ENCODE measurements at places on chromosomes 4 and X. TPM values are rescaled to one million over a fixed set of nuclear protein-coding genes. Genes with fewer than 3 reads are reported as not detected.
A peak's percentile ranks its signal among the peaks of the same experiment; 100 is the strongest.

TENM3 gene
- total RNA-seq = 11.6 TPM

CCSER1 gene
- total RNA-seq = 2.5 TPM

COX7B2 gene
- total RNA-seq = not detected

NR0B1 gene
- not detected for total RNA-seq

TMPRSS11B gene
- not detected for total RNA-seq

MTMR1 gene
- 48.6 TPM for total RNA-seq

RTL5 gene
- total RNA-seq = 1.5 TPM

GRCh38 chr4:122827258-122827878, 737 bp downstream of the FGF2 start:
- H3K4me1 ChIP-seq = no peaks in the 10 kb centered on the region
- H3K27ac ChIP-seq = peak overlapping the region; percentile 62
- H3K4me3 ChIP-seq = peak overlapping the region; percentile 77

GRCh38 chrX:154477891-154478477, 1.1 kb downstream of the LAGE3 start:
- H3K4me3 ChIP-seq = peak overlapping the region; percentile 64
- peak overlapping the region; percentile 90 for H3K27ac ChIP-seq
- DNase-seq = no peak

- no peak overlapping the region for H3K4me3 ChIP-seq
- no peak for DNase-seq
- peaks cover 14% of the 10 kb centered on the region for H3K36me3 ChIP-seq
- H3K4me1 ChIP-seq = peaks cover 9% of the 10 kb centered on the region
- no peak overlapping the region for H3K27ac ChIP-seq
Observed at GRCh38 chr4:340011-340410, 2.4 kb downstream of the ZNF141 start.

DNA sequence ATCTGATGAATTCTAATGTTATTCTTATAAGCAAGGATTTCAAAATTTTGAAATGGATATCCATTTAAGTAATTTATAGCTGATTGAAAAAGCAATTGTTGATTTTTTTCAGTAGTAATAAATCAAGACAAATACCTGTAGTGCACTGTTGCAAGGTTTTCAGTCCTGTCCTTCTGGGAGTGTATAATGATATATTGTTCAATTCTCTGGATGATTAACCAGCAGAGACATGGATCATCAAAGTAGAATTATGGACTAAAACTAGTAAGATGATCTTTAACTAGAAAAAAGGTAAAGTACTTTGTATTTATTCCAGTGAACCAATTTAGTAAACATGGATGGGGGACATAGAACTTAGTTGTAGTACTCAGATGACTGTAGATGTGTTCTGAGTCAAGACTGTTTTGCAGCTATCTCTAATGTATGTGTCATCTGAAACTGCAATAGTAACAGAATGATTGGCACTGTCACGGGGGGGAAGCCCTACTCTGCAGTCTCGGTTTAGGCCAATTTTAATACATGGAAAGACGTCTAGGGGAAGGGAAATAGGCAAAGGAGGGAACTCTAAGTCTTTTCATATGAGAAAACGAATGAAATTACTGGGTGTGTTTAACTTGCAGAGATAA, 121.9 kb downstream of the GLRA3 start:
- no peak overlapping the region for H3K27ac ChIP-seq
- no peak for DNase-seq
- no peaks in the 10 kb centered on the region for H3K36me3 ChIP-seq
- H3K4me3 ChIP-seq = no peak overlapping the region
- no peaks in the 10 kb centered on the region for H3K27me3 ChIP-seq

GRCh38 chr4:41660352-41660751, 88.2 kb downstream of the PHOX2B start:
- H3K27me3 ChIP-seq = no peaks in the 10 kb centered on the region
- no peak overlapping the region for H3K27ac ChIP-seq
- peaks cover 29% of the 10 kb centered on the region for H3K36me3 ChIP-seq
- peaks cover 21% of the 10 kb centered on the region for H3K4me1 ChIP-seq

- H3K4me3 ChIP-seq = no peak overlapping the region
- no peaks in the 10 kb centered on the region for H3K4me1 ChIP-seq
- no peak overlapping the region for H3K27ac ChIP-seq
- no peaks in the 10 kb centered on the region for H3K36me3 ChIP-seq
- no peak for DNase-seq
Observed at GRCh38 chrX:40329616-40330015, 231.9 kb upstream of the BCOR start.

- no peak for DNase-seq
- no peaks in the 10 kb centered on the region for H3K36me3 ChIP-seq
- peak overlapping the region; percentile 88 for H3K27ac ChIP-seq
- no peaks in the 10 kb centered on the region for H3K27me3 ChIP-seq
- peaks cover 5% of the 10 kb centered on the region for H3K4me1 ChIP-seq
- H3K4me3 ChIP-seq = peak overlapping the region; percentile 74
Observed at GRCh38 chrX:118345045-118345463, 852 bp upstream of the WDR44 start.

GRCh38 chr4:138595731-138596460, 353.7 kb upstream of the SLC7A11 start:
- no peaks in the 10 kb centered on the region for H3K27me3 ChIP-seq
- H3K36me3 ChIP-seq = no peaks in the 10 kb centered on the region
- no peak overlapping the region for H3K4me3 ChIP-seq
- peaks cover 23% of the 10 kb centered on the region for H3K4me1 ChIP-seq
- DNase-seq = no peak

DNA sequence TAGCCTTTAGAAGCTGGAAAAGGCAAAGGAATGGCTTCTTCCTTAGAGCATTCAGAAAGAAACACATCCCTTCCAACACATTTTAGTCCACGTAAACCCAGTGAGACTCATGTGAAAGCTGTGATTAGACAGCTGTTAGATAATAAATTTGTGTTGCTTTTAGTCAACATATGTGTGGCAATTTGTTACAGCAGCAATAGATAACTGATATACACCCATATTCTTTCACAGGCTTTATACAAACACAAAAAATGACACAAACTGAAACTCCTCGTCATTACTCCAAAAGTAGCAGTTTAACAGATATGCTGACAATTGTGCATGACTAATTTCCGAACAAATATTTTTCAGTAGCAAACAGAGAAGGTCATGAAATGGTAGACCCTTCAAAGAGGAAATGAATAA, 65.3 kb downstream of the ANTXR2 start:
- H3K36me3 ChIP-seq = no peaks in the 10 kb centered on the region
- H3K27me3 ChIP-seq = no peaks in the 10 kb centered on the region
- no peak overlapping the region for H3K4me3 ChIP-seq
- no peaks in the 10 kb centered on the region for H3K4me1 ChIP-seq

GRCh38 chr4:146124023-146124680, 51.4 kb upstream of the LSM6 start:
- H3K4me3 ChIP-seq = no peak overlapping the region
- H3K27ac ChIP-seq = no peak overlapping the region
- no peak for DNase-seq
- no peaks in the 10 kb centered on the region for H3K27me3 ChIP-seq
- no peaks in the 10 kb centered on the region for H3K4me1 ChIP-seq
- H3K36me3 ChIP-seq = no peaks in the 10 kb centered on the region

DNA sequence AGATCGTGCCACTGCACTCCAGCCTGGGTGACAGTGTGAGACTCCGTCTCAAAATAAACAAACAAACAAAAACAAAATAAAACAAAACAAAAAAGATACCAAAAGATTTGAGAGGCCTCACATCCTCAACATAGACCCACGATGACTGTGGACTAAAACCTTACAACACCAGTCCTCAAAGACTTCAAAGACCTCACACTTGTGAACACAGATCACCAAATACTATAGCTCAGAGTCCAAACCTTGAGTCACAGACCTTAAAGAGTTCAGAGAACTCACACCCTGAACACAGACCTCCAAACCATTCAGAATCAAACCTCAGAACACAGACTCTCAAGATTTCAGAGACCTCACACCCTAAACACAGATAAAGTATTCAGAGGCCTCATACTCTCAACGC, 12.7 kb upstream of the PAGE4 start:
- no peaks in the 10 kb centered on the region for H3K4me1 ChIP-seq
- H3K27ac ChIP-seq = no peak overlapping the region
- no peak overlapping the region for H3K4me3 ChIP-seq
- no peak for DNase-seq
- H3K27me3 ChIP-seq = no peaks in the 10 kb centered on the region

GRCh38 chr4:67744561-67745283, 9.5 kb downstream of the GNRHR start:
- no peaks in the 10 kb centered on the region for H3K4me1 ChIP-seq
- H3K27ac ChIP-seq = no peak overlapping the region
- no peak for DNase-seq
- no peaks in the 10 kb centered on the region for H3K27me3 ChIP-seq
- no peaks in the 10 kb centered on the region for H3K36me3 ChIP-seq
- no peak overlapping the region for H3K4me3 ChIP-seq

- H3K27me3 ChIP-seq = no peaks in the 10 kb centered on the region
- H3K27ac ChIP-seq = no peak overlapping the region
- DNase-seq = no peak
- H3K4me1 ChIP-seq = peaks cover 9% of the 10 kb centered on the region
- H3K4me3 ChIP-seq = no peak overlapping the region
Observed at GRCh38 chr4:44646151-44646550, 5.3 kb downstream of the YIPF7 start.

DNA sequence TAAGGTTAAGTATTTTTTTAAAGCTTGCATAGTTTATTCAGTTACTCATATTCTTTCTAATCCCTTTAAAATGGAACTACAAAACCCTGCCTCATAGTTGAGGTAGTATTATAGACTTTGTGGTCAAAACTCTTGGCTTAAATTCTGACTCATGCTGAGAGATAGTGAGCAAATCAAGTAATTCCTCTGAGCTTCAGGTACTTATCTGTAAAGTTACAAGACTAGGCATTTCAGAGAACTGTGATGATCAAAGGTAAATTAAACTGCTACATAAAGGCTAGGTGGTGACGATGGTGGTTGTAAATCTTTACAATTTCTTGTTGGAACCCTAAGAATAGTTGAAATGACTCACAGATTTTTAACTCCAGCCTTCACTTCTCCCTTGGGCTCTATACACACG, 3.2 kb upstream of the CLOCK start:
- no peak for DNase-seq
- H3K36me3 ChIP-seq = no peaks in the 10 kb centered on the region
- H3K27ac ChIP-seq = no peak overlapping the region
- H3K27me3 ChIP-seq = no peaks in the 10 kb centered on the region
- no peak overlapping the region for H3K4me3 ChIP-seq
- peaks cover 17% of the 10 kb centered on the region for H3K4me1 ChIP-seq

DNA sequence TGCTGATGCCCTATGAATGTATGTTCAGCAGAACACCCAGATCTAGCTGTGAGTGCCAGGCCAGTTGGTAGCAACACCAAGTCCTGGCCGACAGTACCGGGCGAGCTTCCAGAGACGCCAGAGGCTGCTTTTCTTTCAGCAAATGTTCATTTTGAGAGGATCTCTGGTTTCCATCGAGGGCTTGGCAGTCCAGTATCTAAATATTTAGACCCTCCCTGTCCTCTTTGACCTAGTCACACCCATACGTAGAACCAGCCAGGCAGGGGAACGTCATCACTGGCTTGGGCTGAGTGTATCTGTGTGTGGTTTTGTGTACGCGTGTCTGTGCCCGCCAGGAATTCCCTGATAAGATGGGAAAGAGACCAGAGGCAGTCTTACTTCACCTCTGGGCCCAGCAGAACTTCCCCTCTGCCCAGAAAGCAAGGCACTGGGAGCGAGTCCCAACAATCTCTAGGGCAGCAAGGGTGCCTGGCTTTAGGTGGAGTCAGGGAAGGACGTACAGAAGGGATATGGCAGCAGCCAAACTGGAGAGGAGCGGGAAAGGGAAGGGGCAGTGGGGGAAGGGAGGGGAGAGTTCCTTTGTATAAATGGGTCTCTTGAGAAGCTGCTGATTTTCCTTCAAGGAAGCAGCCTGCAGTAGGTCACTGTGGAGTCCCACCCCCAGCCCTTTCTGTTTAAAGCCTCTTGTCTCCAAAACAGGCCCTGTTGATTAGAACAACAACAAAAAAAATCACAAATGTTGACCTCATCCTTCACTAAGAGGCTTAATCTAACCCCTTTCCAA, 15.0 kb upstream of the ELF4 start:
- H3K4me3 ChIP-seq = no peak overlapping the region
- DNase-seq = peak; percentile 56
- H3K36me3 ChIP-seq = peaks cover 3% of the 10 kb centered on the region
- peak overlapping the region; percentile 31 for H3K27ac ChIP-seq
- no peaks in the 10 kb centered on the region for H3K4me1 ChIP-seq

DNA sequence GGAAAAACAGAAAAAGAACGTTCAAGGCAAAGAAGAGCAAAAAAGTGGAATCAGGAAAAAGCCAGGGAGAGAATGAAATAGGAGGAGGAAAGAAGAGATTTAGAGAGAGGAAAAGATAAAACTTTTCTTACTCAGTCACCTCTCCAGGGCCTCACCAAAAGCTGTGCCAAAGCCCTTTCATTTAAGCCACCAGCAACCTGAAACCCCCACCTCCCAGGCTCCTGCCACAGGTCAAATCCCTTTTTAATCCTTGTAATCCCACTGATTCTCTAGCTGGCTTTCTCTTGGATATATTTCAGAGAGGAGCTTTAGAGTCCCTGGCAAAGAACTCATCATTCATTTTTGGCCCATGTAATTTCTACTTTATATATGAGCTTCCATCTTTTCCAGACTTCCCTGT, 25.7 kb upstream of the XIAP start:
- no peak for DNase-seq
- no peaks in the 10 kb centered on the region for H3K27me3 ChIP-seq

DNA sequence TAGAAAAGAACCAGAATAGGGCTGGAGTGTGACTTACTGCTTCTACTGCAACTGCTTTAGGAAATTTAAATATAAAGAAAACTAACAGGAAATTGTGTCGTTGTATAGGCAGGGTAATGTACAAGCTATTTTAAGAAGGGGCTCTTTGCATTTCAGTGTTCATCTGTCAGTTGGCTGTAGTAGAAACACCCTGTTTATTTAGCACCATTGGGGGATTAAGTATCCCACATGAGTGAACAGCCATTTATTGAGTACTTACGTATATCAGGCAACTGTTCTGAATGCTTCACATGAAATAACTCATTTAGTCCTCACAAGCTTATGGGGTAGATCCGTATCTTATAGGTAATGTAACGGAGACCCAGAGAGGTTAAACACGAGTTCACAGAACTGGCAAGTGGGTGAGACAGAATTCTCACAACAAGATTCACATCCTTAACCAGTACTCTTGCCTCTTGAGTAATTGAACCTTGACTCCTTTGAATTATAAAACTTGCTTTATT, 23.9 kb downstream of the STIM2 start:
- H3K4me3 ChIP-seq = no peak overlapping the region
- H3K27me3 ChIP-seq = no peaks in the 10 kb centered on the region
- H3K36me3 ChIP-seq = no peaks in the 10 kb centered on the region
- no peak overlapping the region for H3K27ac ChIP-seq

GRCh38 chr4:144748814-144749555, 103.0 kb downstream of the HHIP start:
- no peaks in the 10 kb centered on the region for H3K36me3 ChIP-seq
- no peaks in the 10 kb centered on the region for H3K4me1 ChIP-seq
- H3K27me3 ChIP-seq = no peaks in the 10 kb centered on the region
- H3K4me3 ChIP-seq = no peak overlapping the region
